ENCODE measurements at places on chromosomes 4 and X.

GRCh38 chr4:101885574-101885973 is 95.0 kb downstream of the BANK1 start:
- DNase-seq, result no peak

GRCh38 chr4:5034206-5034605 is 14.9 kb upstream of the CYTL1 start:
- DNase-seq, result no peak

DNA sequence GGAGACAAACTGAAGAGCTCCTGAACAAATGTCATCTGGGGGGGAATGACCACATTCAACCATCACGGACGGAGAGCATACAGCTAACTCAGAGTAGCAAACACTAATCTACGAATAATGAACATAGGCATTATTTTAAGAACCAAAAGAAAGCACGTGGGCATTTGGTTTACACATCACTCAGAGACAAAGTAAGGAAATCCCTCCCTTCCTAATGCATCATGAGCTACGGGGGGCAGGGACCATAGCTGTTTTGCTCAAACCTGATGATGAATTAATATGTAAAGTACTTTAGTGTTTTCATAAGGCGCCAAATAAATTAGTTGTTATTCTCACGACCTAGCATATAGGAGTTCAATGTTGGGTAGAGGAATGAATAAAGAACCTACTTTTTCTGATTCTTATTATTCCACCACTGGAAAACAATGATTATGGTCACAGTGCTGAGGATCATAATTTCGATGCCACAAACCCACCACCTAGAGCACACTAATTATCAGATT is 11.7 kb upstream of the TMEM156 start:
- no peak for DNase-seq

DNA sequence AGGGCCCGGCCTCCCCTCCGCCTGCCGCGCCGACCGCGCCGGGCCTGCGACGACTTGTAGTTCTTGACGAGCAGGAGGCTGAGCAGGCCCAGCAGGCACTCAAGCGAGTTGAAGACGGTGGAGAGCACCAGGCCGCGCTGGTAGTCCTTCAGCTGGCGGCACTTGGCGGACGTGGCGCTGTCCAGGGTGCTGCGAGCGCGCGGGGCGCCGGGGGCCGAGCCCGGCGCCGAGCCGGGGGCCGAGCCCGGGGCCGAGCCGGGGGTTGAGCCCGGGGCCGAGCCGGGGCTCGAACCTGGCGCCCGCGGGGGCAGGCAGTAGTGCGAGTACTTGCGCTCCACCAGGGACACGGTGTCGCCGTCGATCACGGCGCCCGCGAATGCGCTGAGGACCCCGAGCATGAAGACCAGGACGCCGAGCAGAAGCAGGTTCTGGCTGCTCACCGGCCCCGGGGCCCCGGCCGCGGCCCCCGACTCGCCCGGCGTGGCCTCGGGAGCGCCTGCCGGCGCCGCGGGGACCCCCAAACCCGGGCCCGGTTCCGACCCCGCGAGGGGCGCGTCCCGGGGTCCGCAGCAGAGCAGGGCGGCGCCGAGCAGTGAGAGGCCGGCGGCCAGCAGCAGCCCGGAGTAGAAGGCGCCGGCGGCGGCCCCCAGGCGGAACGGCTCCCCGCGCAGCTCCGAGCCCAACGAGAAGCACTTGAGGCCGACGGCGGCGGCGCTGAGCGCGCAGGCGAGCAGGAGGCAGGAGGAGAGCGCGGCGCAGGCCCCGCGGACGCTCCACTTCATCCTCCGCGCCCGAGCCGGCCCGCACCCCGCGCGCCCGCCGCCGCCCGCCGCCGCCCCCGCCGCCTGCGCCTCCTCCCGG is 584 bp downstream of the TMEM271 start:
- DNase-seq, result peak; percentile 5

DNA sequence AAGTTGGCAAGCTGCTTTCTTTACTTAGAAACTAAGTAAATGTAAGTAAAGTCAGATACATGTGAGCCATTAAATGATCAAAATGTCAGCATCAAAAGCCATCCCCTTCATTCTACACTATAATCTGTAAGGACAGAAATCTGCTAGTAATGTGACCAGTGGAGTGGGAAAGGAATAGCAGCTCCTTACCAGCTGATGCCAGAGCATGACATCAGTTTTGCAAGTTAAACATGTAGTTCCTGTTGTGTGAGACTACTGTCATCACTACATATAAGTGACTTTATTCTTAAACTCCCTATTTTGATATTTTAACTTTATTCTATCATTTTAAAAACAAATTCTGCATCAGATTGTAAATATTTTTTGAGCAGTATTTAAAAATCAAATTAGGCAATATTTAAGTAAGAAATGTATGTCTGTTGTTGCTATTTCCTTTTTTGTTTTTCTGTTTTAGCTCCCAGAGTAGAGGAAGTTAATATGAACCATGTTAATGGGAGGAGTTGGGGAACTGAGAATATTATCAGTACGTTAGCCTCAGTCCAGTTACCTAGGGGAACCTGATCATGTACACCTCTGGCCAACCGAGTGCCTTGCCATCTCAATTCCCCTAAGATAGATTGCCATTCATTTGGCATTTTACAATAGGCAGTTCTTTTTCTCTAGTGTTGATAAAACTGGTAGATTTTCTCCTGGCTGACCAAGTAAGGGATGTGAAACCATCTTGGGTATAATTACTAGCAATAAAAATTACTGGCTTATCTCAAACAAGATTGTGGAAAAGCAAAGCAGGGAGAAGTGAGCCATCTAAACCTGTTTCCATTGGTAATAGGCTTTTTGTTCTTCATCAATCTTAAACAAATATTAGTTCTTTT is 34.7 kb downstream of the CCNI start:
- DNase-seq, result no peak

DNA sequence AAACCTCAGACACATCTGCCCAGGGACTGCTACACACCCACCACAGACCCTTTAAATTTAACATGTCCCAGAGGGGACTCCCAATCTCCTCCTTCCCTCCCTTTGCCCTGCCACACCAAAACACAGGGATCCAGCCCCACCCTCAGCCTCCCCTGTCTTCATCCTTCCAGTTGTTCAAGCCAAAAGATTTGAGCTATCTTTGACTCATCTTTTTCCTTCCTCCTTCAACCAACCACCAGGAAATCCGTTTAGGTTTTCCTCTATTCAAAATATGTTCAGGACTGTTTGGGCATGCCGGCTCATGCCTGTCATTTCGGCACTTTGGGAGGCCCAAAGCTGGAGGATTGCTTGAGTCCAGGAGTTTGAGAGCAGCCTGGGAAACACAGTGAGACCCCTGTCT is 6.9 kb upstream of the STK32B start:
- DNase-seq, result no peak

DNA sequence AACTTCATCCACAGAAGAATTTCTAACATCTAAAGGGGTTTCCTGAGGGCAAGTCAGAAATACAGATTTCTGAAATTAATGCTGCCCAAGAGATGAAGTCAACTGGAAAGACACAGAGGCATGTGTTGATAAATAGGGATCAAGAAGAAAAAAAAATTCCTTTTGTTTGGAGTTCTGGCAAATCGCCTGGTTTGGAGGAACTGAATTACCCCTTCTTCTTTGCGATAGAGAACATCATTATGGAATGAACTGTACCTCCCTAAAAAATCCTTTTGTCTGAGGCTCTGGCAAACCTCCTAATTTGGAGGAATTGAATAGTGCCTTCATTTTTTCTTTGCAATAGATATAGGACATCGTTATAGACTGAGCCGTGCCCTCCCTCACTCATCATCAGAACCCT is 200.9 kb downstream of the DHRSX start:
- no peak for DNase-seq

GRCh38 chr4:86895692-86896488 is 3.7 kb upstream of the C4orf36 start:
- DNase-seq, result no peak

GRCh38 chrX:1778817-1779216 is 164.0 kb downstream of the ASMT start:
- no peak for DNase-seq

DNA sequence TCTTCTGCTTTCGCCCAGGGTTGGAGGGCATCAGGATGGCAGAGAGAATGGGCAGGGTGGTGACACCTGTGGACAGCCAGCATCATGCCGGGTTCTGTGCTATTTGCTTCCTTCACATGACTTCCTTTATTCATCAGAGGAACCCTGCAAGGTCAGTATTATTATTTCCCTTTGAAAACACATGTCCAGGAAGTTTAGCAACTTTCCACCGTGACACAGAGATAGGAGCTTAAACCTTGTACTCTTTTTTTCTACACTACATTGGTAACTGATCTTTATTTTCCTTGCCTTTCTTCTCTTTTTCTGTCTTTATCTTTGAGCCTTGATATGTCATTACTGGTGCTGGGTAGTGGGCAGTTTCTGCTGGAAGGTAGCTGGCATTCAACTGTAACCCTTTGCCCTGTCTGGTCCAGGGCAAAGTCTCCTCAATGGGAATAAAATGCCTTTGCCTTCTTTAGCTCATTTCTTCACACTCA is 5.0 kb upstream of the MGST2 start:
- no peak for DNase-seq

DNA sequence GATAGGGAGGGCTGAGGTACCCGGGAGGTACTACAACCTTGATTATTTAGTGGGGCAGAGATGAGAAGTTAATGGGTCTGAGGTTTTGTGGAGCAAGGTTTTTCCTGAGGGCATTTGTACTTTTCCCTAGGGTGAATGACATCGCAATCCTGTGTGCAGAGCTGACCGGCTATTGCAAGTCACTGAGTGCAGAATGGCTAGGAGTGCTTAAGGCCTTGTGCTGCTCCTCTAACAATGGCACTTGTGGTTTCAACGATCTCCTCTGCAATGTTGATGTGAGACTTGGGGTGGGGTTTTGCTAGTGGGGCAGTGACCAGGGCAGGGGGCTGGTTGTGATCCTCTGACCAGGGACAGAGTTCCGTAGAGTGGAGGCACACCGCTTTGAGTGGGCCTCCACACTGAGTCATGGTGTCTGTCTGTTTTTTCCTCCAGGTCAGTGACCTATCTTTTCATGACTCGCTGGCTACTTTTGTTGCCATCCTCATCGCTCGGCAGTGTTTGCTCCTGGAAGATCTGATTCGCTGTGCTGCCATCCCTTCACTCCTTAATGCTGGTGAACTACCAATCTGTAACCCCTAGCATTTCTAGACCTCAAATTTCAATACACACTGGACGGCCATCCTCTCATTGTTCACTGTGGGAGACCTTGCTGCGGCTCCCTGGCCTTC is 9.9 kb downstream of the MED12 start:
- no peak for DNase-seq

GRCh38 chr4:99832321-99832720 is 15.7 kb downstream of the DAPP1 start:
- DNase-seq, result no peak

DNA sequence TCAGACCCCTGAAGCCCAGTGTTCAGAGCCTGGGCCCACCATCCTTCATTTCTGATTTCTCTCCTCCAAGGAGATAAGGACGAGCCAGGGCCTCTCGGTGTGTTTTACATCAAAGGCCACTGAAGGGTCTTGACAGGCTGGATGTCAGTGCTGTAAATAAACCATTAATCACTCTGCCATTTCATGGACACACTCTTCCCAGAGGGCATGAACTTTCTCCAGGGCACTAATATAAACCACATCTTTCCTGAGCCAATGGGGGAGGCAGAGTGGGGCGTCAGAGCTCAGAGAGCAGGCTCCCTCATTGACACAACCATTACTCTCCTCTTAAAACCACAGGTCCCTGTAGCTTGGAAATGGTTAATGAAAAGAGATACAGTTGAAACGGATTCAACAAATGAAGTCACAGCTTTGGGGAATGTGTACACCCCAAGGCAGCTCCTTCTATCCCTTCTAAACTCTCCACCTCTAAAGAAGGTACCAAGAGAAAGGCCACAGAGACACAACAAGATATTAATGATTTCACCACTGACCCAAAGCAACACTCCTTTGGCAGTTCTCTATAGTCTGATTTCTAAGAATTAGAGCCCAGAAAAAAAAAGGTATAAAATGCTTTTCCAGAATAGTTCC is 200.6 kb downstream of the CHIC2 start:
- DNase-seq, result no peak

DNA sequence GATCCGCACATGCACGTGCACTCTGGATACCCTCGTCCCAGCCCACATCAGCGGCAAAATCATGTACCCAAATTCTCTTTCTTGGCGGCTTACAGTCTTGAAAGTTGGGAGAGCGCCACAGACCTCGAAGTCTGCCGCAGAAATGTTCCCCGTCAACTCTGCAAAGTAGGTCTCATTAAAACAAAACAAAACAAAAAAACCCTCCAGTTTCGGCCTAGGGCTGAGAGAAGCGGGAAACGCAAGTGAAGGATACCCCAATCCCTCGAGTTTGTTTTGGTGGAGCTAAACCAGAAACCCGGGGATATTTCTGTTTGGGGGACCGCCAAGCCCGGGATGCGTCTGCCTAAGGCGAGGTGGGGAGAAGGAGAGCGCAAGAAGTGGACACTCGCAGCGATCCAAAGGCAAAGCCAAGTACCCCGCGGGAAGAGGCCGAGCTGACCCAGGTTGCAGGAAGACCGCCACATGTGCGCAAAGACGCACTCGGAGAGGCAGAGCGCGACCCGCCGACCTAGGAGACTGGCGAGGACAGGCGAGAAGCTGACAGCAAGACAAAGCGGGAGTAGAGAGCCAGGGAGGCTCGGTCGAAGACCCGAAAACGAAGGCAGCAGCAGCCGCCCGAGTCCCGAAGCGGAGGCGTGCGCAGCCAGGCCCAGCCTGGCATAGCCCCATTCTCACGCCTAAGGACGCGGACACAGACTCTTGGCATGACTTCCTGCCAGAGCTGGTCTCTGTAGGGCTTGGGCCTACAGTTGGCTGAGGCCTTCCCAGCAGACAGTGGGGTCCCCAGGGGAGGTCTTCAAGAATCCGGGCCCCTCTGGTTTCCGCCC is 49.6 kb upstream of the BCOR start:
- DNase-seq, result no peak

DNA sequence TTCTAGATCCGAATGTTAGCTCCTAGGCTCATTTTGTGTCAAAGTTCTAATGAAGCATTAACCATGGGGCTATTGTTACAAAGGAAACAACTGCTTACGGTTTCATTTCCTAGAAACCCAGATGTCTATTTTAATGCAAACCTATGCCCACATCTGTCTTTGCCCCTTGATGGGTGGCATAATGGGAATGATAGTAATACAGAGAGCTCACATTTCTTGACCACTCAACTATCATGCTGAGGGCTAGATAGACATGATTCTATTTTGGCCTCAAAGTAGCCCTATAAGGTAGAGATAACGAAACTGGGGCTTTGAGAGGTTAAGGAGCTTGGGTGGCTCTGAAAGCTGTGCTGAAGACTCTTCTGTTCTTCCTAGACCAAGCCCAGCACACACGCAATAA is 1.9 kb downstream of the TLR7 start:
- DNase-seq, result no peak

DNA sequence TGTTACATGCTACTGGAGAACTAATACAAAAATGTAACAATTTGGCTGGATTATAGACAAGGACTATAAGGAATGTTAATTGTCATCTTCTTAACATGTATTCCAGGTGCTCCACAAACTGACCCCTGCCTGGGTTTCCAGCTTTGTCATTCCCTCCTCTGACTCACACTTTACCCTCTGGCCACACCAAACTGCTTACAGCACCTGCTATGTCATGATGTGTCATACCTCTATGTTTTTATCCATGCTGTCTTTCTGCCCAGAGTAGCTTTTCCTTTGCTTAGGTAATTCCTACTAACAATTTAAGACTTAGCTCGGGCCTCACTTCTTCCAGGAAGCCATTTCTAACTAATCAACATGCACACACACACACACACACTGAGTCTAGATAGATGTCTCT is 14.0 kb upstream of the SHROOM4 start:
- no peak for DNase-seq

- no peak for DNase-seq
These were observed 6.2 kb downstream of the CSF2RA start for GRCh38 chrX:1274786-1275185.
